Dorsolateral prefrontal cortex (tissue), 122 donors: ENCODE measurements at places on chromosomes 1 and 21.
A peak's percentile ranks its signal among the peaks of the same experiment; 100 is the strongest.

DNA sequence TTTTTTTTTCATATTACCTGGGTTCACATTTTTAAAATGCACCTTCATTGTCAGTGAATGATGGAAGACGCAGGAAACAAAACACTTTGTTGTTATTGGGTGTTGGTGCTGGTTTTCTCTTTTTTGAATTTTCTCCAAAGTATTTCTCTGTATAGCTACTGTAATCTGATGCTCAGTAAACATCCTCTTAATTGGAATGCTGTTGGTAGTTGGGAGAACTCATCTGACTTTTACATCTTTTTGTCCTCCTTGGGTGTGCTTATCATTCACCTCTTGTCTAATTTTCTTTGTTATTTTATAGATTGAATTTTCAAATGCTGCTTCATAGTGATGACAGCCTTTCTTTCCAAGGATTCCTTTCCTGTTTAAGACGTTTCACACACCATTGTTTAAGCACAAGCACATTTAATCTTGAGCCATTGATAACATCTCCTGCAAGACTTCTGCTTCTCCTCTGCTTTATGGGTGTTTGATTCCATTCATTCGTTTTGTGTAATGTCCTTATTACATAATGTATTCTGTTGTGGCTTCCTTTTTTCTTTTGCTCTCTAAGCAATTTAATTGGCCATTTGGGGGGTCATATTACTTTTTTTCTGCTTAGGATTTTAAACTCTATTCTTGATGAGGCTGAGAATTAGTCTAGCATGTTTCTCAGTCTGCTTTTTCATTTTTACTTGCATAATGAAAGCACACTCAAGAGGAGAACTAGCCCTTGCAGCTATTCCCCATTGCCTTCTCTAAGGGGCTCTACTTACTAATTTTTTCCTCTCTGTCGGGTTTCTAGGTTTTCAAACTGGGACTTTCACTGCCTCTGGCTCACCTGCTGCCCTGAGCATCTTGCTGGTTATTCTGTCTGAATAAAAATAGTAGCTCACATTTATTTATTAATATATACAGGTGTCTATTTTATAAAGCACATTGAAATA lies 42.0 kb upstream of the CD34 start:
- DNase-seq = no peak

GRCh38 chr1:154557939-154558719 lies at the start of gene UBE2Q1:
Gene UBE2Q1, minus strand, starts transcription at chr1:154558662. Its CDS starts 109 bp downstream, at chr1:154558553.
- peak; percentile 65 for DNase-seq

GRCh38 chr1:198754670-198755069 lies 115.8 kb downstream of the PTPRC start:
- no peak for DNase-seq

GRCh38 chr1:109730666-109731065 lies 10.2 kb downstream of the GSTM3 start:
- no peak for DNase-seq

- DNase-seq = no peak
These were observed 975.7 kb upstream of the ADGRL4 start for GRCh38 chr1:79982211-79982610.

DNA sequence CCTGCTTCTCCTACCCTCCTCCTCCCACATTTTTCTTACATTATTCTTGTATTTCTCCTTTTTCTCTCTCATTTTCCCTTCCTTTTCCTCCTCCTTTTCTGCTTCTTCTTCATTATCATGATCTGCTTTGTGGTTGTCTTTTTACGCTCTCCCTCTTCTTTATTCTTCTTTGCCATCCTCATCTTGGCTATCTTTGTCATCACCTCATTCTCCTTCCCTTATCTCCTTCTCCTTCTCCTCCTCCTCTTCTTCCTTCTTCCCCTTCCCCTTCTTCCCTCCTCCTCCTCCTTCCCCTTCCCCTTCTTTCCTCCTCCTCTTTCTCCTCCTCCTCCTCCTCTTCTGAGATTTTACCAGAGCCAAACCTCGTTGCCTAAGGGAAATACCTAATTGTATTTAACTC lies 30.5 kb downstream of the RNF187 start:
- no peak for DNase-seq

DNA sequence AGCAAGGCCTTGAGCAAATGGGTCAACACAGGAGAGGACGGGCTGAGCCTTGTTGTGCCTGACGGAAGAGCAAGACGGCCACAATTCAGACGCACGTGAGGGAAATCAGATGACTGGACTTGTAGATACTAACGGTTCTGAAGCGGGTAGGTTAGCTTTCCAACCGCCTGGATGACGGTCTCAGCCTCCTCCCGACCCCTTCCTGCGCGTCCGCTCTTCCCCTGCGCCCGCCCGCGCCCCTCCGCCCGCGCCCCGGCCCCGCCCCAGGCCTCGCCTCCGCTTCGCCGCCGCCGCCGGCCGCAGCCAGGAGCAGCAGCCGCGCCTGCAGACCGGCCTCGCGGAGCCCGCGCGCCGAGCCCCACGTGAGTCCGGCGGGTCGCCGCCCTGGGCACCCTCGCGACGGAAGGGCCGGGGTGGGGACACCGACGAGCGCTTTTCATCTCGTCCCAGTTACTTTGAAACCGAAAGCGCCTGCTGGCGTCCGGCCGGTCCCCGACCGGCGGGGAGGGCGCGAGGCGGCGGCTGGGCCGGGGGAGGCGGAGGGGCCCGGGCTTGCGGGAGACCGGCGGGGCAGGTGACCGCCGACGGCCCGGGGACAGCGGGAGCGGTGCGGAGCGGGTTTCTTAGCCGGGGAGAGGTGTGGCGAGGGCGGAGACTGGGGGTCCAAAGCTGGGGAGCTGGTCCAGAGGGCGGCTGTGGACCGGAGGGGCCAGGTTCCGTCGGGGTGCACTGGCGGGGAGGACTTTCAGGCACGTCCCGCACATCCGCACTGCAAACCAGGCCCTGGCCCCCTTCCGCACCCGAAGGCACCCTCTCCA lies at the start of gene TRAF5:
TSS of gene TRAF5 (plus strand) at position 306 of the 818 bp plus-strand sequence. CDS start 26,407 bp downstream, outside the sequence.
- DNase-seq = peak; percentile 52

DNA sequence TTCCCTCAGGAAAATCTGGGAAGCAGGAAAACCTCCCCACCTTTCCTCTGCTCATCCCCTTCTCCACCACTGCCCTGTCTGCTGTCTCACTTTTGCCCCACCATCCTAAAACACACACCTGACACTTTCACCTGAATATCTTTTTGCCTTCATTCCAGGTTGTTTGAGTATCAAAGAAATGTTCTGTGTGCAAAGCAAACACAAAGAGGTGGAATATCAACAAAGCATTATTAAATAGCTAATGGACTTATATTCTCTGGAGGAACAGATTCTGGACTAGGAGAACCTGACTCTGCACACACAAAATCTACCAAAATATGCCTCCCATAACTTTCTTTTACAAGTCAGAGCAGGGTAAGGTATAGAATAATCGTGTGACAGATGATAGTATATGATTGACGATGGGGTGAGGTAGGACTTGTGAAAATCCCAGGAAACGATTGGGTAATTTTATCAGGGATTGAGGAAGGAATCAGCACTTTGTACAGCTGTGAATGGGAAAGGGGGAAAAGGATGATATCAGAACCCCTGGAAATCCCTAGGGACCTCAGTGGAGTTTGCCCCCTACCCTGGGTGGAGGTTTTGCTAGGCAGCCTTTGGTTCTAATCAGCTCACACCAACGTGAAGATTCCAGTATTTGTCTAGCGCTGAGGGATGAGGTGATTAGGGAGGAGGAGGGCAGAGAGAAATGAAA lies 87.7 kb downstream of the PROX1 start:
- DNase-seq = no peak

DNA sequence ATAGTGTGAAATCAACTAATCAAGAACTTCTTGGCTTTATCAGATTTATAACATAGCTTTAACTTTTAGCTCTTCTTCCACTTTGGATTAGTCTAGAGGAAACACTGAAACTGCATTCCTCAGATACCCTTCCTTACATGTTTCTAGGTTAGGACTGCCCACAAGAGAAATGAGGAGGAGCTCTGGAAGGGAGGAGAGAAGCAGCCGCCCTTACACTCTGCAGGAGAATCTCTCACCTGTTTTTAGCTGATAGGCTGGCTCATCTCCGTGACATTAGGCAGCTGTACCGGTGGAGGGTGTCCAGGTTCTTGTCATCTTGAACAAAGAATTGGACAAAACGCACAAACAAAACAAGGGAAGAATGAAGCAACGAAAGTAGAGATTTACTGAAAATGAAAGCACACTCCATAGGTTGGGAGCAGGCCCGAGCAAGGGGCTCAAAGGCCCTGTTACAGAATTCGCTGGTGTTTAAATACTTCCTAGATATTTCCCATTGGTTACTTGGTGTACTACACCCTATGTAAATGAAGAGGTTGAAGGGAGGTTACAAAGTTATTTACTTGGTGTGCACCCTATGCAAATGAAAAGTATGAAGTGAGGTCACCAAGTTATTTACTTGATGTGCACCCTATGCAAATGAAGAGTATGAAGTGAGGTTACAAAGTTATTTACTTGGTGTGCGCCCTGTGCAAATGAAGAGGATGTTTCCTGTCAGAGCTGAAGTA lies 524.9 kb upstream of the CHRM3 start:
- DNase-seq = no peak

DNA sequence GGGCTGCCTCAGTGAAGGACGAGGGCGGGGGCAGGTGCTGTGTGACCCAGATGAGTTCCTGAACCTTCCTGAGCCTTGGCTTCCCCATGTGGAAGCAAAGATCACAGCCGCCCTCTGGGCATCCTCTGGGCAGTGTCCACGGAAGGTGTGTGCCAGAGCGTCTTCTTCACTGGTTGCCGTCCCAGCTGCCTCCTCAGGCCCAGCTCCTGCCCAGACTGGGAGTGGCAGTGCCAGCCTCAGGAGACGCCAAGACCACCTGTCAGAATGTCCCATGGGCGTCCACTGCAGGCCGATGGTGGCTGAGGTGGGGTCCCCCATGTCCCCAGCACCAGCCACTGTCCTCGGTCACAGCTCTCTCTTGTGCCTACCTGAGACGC lies 10.2 kb downstream of the ARHGEF16 start:
- DNase-seq = peak; percentile 33

GRCh38 chr1:49356594-49356993 lies 579.9 kb upstream of the BEND5 start:
- no peak for DNase-seq

DNA sequence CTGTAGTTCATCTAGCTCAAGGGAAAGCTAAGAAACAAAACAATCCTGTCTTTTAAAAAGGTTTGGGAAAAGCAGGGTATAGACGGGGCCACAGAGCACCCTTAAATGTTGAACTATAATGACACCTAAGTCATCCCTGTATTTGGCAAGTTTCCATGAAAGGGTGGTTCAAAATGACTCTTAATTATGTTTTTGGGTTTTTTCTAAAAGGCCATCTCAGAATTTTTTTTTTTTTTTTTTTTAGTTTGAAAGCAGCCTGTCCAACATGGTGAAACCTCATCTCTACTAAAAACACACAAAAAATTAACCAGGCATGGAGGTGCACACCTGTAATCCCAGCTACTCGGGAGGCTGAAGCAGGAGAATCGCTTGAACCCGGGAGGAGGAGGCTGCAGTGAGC lies 22.2 kb downstream of the TOMM20 start:
- no peak for DNase-seq

GRCh38 chr1:160610569-160611242 lies 31.4 kb upstream of the CD84 start:
- DNase-seq = no peak

DNA sequence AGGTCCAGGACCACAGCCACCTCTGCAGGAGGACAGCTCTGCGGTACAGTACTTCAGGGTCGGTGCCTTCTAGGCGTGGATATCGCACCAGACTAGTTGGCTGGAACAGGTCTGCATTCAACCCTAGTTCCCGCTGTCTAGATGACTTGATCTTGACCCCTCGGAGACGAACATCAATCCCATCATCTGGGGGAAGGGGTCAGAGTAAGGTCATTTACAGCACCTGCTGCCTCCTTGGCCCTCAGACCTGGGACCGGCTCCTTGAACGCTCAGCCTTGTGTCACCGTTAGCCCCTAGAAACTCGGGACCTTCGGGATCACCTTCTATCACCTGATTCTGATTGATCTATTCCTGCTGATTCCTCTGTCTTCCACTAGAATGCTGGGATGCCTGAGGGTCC lies 2.6 kb downstream of the HECTD3 start:
- DNase-seq = no peak
